Stimulated activated memory B cell treated with anti-CD40 and anti-IgM and Interleukin-4, amounts not matched to agents 10 μg/mL and 1 μg/mL and 100 μg/mL, for 72 hours (primary cell): ENCODE measurements at places on chromosomes 2 and 18.
A peak's percentile ranks its signal among the peaks of the same experiment; 100 is the strongest.

- no peak for ATAC-seq
These were observed 122.3 kb upstream of the DDX18 start for GRCh38 chr2:117692001-117692763.

- no peak for ATAC-seq
These were observed 46.3 kb downstream of the PPP1R1C start for GRCh38 chr2:182031956-182032355.

DNA sequence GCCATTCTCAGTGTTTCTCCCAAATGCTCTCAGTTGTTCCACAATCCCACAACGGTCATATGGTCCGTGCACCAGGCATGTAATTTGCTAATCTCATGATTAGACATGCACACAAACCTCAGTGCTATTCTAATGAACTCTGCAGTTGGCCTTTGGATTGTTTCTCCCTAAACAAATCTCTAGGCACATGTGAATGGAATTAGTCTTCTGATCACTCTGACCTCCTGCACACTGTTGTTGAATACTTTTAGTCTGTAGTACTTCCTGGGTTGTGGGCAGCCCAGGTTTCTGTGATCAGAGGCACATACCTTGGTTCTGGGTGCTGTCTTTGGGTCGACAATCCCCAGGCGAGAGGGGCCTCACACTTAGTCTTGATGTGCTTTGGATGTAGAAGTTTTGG lies 498.7 kb upstream of the SPRED2 start:
- ATAC-seq: no peak

DNA sequence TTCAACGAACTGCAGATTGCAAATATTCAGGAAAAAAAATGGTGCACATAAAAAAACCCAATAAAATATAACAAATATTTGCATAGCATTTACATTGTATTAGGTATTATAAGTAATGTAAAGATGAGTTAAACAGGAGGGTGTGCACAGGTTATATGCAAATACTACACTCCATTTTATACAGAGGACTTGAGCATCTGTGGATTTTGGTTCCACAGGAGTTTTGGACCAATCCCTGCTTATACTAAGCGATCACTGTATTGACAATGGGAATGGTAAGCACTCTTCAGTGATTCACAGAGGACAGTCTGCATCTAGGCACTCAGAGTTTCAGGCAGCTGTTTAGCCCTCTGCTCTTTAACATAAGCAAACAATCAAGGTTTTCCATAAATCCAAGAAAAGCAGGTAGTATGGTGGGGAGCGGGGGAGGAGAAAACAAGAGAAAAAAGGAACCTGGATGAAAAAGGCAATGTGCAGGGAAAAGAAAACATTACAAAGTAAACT lies 206.0 kb upstream of the PARD3B start:
- ATAC-seq: no peak

- peak; percentile 66 for ATAC-seq
These were observed 44.9 kb downstream of the MRPL35 start for GRCh38 chr2:86243950-86244733.

DNA sequence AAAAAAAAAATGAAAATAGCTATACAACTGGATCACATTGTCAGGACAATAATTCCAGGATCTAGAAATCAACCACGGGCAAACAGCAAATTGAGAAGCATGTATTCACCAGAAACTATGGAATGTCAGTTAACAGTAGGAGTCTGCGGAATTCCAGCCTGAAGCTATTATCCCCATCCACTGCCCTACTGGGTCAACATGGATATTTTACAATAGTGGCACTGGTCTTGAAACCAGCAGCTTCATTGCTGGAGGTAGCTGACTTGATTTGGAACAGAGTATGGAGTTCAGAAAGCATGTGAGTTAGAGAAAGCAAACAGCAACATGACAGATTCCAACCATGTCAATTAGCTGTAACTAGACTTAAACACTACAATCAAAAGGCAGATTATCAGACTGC lies 55.7 kb upstream of the PDE1A start:
- ATAC-seq: no peak

GRCh38 chr18:40738321-40738880 lies 1216.6 kb upstream of the PIK3C3 start:
- ATAC-seq: peak; percentile 78

DNA sequence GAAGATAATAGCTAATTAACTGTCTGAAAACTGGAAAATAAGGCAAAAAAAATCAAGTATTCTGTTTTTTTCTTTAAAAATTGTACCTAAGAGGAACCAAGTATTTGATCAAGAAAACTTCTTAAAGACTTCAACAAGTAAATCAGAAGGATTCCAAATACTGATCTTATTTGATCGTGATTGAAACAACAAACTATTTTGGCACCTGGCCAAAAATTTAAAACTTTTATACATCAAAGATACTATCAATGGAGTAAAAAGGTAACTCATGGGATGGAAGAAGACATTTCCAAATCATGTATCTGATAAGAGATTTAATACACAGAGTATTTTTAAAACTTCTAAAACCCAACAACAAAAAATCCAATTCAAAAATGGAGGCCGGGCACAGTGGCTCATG lies 46.7 kb downstream of the CFAP210 start:
- no peak for ATAC-seq

- no peak for ATAC-seq
These were observed 6.6 kb upstream of the SEMA4C start for GRCh38 chr2:96876269-96877041.

DNA sequence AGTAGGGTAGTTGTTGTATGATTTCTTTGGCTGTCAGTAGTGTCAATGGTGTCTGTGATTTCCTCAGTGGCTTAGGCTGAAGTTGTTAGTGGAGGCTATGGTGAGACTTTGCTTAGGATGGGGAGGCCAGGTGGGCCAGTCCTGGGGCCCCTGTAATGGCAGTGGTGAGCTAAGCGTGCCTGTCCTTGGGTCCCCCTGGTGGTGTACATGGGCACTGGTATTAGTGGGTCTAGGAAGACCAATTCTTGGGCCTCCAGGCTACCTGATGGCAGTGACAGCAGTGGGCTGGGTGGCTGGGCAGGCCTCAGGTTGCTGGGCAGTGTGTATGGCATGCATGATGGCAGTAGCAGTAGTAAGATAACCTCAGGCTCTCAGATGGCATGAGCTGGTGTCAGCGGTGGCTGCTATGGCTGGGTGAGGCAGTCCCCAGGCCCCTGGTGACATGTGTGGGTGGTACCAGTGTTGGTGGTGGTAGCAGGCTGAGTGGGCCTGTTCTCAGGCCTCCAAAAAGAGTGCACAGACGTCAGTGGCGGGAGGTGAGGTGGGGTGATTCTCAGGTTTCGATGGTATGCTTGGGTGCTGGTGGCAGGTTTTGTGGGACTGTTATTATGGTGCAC lies 103.2 kb downstream of the KLHL14 start:
- ATAC-seq: peak; percentile 51

DNA sequence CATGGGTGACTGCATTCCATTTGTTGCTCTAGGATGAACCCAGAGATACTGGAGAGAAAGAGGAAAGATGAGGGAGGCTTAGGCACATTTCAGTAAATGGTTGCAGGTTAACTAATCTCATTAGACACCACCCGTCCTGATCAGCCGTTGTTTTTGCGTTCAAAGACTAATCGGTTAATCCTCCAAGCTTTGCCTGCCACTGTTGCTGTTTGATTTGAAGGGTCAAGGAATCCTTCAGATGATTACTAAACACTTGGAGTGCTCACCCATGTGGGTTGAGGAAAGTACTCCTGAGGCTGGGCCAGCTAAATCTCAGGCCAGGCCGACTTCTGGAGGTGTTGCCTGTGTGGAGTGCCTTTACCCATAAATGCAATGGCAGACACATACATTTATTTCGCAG lies 8.6 kb downstream of the SH3RF3 start:
- ATAC-seq: no peak

GRCh38 chr2:118913803-118914645 lies 28.0 kb upstream of the MARCO start:
- ATAC-seq: no peak

GRCh38 chr2:241820625-241821384 lies 11.8 kb downstream of the NEU4 start:
- ATAC-seq: no peak

GRCh38 chr2:110888411-110888810 lies 156.0 kb downstream of the ACOXL start:
- no peak for ATAC-seq

- no peak for ATAC-seq
These were observed at the start of gene PLCD4 for GRCh38 chr2:218607436-218608115. Gene PLCD4, plus strand, starts transcription at chr2:218607899. Its CDS starts 7,841 bp downstream, at chr2:218615740.

DNA sequence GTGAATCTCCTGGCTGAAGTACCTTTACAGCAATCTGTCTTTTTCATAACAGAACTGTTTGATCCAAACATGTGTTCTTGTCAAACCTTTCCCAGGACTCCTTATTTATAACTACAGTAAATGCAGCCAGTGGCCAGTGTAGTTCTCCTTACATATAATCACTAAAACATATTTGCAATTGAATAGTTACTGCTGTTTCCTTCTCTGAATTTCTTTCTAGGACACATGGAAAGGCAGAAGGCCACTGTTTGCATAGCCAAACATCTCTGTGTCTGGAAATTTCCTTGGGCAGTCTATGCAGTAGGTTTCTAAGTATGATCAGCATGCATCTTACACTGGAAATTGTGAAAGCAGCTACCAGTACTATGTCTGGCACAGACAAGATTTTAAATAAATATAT lies 57.4 kb upstream of the COL3A1 start:
- no peak for ATAC-seq

- no peak for ATAC-seq
These were observed 216.2 kb upstream of the TNP1 start for GRCh38 chr2:217076058-217076435.

GRCh38 chr2:186749219-186749618 lies 55.4 kb downstream of the FAM171B start:
- ATAC-seq: no peak
